Suprapubic skin (tissue), 4 donors: ENCODE measurements at places on chromosomes 6 and 20.

GRCh38 chr6:84078335-84078734 is 44.8 kb downstream of the MRAP2 start:
- no peak for DNase-seq

DNA sequence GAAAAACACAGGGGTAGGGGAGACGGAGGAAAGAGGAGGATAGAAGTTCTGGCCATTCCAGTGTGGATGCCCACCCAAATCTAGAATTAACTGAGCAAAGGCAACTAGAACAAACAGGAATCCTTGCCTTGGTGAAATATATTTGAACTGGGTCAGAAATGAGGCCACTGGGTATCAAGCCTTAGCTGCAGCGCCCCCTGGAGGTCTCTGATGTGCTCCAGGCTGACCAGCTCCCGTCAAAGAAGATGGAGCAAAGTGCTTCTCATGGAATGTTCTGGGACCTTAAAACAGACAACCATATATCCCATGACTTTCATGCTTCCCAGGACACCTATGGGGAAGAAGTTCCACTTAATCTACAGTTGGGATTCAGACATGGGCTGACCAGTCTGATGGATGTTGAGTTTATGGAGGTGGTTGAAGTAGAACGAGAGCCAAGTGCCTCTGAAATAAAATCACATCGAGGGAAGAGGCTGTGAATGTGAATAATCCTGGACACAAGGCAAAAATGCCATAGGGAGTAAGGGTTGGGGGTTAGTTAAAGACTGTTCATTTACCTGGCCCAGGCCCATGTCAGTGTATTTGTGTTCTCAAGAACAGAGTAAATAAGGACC is 50.4 kb downstream of the HLA-DPB1 start:
- no peak for DNase-seq

DNA sequence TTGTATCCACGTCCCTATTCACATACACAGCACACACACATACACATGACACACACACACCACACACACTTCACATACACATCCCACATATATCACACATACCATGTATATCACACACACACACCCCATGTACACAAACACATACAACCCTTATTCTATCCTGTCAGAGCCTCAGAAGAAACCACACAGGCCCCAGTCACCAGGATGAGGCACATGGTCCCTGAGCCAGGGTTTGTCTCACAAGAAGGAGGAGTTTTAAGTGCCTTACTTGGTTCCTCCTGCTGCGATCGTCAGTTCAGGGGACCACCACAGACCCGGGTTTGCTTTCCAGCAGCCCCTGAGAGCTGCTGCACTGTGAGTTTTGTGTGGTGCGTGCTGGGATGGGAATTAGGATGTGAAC is 23.6 kb downstream of the BFSP1 start:
- no peak for DNase-seq

DNA sequence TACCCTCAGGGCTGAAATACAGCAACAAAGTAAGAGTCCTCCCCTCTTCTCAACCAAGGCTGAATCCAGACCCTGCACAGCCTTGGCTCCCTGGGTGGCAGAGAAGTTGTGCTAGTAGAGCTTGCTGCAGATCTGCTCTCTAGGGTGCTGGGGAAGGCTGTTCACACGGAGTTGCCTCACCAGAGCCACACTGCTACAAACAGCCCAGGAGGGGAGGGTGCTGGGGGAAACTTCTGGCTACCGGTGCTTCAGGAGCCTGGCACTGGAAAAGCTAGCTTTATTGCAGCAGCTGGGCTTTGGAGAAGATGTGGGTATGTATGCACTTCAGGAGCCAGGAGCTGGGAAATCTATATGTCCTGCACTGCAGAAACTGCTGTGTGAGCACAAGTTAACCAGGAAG is 37.6 kb upstream of the SUPT3H start:
- DNase-seq, result no peak

- no peak for DNase-seq
These were observed 133.1 kb upstream of the FOXA2 start for GRCh38 chr20:22717466-22717865.

DNA sequence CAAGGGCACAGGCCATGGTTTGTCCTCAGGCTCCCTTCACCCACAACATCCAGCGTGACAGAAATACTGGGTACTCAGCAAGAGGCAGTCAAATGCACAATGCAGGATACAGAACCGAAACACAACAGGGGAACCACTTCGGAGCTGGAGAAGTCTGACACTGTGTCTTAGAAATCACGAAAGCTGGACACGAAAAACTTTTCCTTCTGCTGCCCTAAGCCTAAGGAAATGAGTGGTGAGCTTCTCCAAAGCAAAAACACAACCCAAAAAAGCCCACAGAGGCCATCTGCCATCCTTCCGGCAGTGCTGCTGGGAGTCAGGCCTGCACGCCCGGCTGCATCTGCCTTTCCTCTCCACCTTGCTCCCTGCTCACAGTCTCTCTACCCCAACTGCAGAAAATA is 106.3 kb downstream of the SLC23A2 start:
- DNase-seq, result no peak

DNA sequence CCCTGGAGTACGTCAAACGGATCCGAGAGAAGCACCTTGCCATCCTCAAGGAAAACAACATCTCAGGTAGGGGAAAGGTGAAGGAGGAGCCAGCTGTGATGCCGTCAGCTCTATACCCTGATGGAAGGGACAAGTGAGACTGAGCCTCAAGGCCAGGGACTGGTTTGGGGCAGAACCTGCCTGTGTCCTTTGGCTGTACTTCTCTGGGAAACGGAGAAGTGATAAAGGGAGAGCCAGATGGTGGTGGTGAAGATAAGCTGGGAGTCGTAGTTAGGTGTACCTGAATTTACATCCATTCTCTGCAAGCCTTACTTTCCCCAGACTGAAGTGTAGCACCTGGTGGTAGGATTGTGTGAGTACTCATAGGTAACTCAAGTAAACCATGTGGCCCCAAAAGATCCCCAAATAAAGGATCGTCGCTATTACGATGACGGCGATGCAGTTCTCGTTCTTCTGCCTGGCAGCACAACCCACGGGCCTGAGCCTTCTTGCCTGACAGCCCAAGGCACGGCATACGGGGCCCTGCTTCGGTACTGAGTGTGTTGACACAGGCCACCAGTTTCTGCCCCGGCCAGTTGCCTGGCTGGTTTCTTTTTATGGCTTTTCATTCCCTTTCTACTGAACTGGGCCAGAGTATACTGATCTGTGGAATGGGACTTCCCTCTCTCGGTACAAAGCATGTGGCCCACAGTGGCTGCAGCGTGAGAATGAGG is 10.6 kb downstream of the PCIF1 start:
- no peak for DNase-seq

GRCh38 chr20:19423900-19424620 is 211.6 kb downstream of the SLC24A3 start:
- no peak for DNase-seq

DNA sequence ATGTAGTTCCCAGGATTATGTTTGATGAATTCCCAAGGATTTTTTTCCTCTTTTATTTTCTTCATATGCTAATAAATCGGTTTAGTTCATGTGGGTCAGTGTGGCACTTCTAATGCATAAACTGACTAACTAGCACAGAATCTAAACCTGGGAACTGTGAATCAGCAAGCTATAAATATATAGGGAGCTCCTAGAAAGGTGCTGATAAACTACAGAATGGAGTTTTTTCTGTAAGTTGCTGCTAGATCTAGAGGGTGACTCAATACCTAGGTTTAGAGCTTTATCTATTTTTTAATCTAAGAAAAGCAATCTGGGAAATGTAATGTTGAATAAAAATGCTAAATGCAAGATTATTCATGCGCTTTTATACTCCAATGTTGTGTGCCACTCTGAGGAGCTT is 118.8 kb upstream of the PTCHD4 start:
- no peak for DNase-seq

DNA sequence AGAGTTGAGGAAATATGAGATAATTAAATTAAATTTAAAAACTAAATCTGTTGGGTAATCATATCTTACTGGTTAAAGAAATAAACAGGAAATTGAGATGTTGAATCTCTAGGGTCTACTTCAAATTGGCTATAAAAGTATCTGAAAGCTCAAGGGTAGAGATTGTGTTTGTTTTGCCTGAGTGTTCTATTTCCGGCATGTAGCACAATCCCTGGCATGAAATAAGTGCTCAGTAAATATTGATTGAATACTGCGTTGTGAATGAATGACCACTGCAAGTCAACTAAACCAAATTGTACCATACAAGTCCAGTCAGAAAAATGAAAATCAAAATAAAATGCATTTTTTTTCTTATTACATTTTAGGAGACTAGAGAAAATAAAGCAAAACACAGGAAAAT is 709.8 kb downstream of the EPM2A start:
- DNase-seq, result no peak

DNA sequence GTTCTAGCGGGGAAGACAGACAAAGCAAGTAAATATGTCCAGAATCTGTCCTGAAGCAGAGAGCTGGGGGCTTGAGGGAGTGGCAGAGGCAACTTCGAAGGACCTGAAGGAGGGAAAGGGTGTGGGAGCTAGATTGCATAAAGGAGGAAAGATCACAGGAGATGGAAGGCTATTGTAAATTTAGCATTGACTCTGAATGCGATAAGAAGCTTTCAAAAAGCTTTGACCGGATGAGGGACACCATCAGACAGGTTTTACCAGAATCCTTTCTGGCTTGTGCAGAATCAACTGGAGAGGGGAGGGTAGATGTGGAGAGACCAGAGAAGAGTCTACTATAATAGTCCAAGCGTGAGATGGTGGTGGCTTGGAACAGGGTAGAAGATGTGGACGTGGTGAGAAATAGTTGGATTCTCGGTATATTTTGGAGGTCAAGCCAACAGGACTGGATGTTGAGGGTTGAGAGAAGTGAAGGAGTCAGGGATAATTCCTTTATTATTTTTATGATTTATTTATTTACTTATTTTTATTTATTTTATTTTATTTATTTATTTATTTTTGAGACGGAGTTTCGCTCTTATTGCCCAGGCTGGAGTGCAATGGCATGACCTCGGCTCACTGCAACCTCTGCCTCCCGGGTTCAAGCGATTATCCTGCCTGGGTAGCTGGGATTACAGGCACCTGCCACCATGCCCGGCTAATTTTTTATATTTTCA is 19.9 kb upstream of the RIPOR3 start:
- DNase-seq, result no peak

- DNase-seq, result no peak
These were observed 71.5 kb downstream of the NCR2 start for GRCh38 chr6:41406728-41407489.

- DNase-seq, result no peak
These were observed 160.2 kb upstream of the FOXA2 start for GRCh38 chr20:22744341-22745193.

GRCh38 chr20:41347523-41348429 is 7.2 kb downstream of the LPIN3 start:
- no peak for DNase-seq

DNA sequence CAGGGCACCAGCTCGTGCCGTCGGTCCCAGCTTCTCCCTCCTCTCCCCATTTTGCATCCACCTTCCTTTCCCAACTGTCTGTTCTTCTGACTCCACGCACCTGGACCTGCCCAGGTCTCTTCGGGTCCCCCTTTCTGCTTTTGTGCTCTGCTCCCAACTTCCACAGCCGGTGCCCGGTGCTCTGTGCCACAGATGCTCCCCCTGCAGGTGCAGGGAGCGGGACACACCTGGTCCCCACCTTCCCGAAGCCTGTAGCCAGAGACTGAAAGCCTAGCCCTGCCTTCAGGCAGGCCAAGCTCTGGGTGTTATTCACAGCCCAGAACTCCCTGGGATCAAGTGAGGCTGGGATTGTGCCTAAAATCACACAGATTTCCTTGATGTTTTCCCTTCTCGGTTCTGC is 24.6 kb upstream of the BMP7 start:
- no peak for DNase-seq

- DNase-seq, result no peak
These were observed 74.9 kb downstream of the MAP3K4 start for GRCh38 chr6:161066511-161066910.
